Spinal cord (tissue), 10 donors: ENCODE measurements at places on chromosomes 4 and X. TPM values are rescaled to one million over a fixed set of nuclear protein-coding genes. Genes with fewer than 3 reads are reported as not detected.

DNA sequence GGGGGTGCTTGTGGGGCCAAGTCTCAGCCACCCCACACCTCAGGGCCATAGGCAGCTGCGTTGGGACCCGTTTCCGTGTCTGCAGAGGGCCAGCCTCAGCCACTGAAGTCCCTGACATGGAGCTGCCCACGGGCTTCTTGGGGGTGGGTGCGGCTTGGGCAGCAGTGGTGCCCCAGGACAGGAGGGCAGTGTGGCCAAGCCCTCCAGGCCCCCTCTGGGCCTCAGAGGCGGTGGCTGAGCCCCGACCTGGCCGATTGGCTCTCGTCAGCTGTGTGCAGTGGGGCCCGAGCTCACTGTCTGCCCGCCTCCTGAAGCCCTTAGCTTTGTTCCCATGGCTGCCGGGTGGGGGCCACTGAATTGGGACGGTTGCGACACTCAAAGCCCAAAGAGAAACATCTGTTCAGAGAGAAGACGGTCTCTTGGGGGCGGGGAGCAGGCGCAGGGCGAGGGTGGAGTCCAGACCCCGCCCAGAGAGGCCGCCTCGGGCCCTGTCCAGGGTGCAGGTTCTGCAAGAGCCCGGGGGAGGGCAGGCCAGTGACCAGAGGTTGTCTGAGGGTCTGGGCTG is 9.1 kb downstream of the FGFR3 start:
- no peak for DNase-seq

DNA sequence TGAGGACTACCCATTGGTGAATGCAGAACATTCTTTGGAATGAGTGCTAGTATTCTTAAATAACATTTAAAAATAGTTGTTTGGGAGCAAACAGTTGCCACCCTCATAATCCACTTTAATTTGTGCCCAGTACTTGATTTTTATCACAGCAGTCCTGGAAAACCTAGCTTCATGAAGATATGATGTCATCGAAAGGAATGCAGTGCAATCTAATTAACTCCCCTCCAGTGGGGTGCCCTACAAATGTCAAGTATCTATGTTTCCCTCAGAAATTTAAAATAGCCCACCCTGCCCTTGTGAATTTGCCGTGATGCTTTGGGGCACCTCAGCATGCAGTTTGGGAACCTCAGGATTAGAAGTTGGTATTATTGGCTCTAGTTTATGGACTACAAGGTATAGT is 5.4 kb downstream of the RAB9A start:
- no peak for DNase-seq

DNA sequence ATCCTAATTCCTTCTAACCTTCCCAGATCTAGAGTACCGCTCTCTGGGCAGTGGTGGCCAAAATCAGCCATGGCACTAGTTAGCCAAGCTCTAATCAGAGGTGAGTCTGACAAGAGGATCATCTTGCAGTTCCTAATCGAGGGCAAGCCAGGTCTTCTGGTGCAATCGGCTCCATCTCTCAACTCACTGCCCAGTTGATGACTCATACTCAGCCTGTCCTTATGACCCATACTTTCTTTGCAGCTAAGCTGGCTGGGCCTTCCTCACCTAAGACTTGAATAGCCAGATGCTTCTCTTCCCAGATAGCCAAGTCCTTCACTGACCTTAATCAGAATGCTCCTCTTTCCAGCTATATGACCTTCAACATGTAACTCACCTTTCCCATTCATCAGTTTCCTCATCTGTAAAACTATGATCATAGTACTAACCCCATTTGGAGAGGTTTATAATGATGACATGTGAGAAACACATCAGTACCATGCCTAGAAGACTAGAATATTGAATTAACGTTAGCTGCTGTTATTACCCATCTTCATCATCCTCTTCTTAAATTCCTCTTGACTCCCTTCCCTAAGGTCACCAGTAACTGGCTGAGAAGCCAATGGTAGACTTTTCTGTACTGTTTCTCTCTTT is 57.1 kb downstream of the RELL1 start:
- DNase-seq: no peak

DNA sequence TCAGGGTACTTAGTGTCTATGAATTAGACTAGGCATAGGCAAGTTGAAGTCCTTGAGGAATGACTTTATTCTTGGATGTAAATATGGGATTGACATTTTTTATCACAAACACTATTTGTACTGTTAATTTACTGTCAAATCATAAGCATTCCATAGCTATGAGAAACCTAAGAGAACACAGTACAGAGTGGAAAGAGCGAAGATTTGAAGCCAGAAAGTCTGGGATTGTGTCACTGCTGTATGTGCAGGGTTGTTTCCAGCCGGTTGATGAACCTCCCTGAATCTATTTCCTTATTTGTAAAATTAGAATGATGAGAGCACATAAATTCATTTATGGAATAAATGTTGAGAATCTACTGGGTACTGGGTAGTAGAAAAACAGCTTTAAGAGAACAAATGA is 14.4 kb upstream of the KLHL5 start:
- no peak for DNase-seq

GRCh38 chr4:95534032-95534431 is 14.7 kb downstream of the UNC5C start:
- no peak for DNase-seq

GRCh38 chr4:182089326-182089725 is 153.9 kb upstream of the TENM3 start:
- DNase-seq: no peak

DNA sequence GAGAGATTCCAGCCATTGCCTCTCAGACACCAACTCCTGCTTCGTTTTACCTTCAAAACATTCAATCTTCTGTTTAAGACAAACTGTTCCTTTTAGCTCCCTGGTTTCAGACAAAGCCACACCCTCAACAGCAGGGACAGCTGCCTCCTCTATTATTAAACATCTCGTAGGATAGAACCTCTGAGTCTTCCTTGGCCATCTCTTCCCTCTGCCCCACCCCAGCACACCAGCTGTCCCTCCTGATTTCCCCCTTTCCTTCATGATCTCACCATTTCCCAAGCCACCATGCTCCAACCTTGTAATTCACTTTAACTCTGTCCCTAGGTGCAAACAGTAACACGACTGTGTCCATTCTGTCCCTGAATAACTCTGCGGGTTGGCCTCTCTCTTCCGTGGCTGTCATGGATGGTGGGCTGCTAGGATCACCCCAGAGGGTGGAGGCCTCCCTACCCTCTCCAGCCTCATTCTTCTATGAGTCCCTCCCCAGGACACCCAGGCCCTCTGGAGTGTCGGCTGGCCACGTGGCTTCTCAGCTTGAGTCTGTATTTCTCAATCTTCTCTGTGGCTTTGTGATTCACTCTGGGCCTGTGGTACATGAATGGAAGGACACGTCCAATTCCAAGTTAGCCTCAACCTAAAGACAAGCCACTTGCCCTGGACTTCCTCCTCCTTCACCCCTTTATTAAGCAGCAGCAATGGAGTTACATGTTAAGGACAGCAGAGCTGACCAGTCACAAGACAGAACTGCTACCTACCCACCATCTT is 349.9 kb downstream of the FBXW7 start:
- DNase-seq: no peak

DNA sequence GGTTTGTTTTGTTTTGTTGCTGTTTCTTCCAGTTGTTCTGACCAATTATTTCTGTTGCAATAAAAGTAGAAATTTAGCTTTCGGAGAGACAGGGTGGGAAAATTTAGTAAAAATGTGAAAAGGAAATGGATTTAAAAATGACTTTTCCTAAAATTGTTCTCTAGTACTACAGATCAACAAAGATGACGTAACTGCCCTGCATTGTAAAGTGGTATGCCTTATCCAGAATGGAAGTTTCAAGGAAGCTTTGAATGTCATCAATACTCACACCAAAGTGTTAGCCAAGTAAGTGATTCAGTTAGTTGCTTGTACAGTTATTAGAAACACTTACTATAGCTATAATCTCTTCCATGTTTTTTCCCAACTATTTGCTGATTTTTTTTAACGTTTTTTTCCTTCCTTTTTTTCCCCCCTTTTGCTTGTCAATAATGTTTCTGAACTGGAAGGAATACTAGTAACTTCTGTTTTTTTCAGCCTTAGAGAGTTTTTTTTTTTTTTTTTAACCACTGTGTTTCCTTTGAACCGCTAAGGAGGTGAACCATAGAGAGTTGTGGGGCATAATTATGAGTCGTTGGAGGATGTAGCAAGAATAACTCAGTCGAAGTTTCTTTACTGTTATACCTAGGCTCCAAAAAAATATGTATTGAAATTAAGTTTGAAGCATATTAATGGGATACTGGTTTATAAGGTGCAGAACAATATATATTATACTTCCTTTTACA is 2.2 kb downstream of the SRP72 start:
- no peak for DNase-seq

DNA sequence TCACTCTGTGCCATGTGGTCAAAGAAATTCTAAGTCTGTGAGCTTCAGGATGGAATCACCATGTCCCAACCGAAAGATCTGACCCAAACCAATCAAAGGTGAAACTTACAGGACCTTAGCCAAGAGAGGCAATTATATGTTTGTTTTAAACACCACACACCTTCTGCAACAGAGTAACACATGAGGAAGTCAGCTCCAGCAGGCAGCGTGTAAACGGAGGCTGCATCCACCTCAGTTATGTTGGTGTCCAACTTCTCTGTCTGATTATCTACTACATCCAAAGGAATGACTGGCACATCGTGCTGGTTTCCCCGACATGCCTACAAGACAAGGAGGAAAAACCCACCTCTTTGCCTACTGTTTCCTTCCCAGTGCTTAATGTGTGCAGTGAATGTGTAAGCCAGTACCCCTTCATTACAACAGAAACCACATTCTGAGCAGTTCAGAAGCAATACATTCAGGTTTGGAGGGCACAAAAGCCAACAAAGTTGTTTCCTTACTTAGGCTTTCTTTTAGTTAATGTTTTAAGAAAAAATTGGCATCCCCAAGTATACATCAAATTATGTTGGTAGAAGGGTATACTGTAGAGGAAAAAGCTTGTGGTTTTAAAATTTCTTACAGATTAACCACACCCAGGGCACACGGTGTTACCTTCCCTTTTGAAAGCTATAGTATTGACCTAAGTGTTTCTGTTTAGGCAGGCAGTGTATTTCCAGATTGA is 12.4 kb downstream of the CASP6 start:
- DNase-seq: no peak

GRCh38 chr4:114674080-114674479 is 75.5 kb downstream of the UGT8 start:
- DNase-seq: no peak

GRCh38 chr4:129043523-129043922 is 49.8 kb downstream of the SCLT1 start:
- DNase-seq: peak; percentile 19

GRCh38 chr4:188660796-188661195 is 521.6 kb downstream of the TRIML1 start:
- no peak for DNase-seq

GRCh38 chr4:139666735-139667281 is 1.2 kb downstream of the MGST2 start:
- no peak for DNase-seq

DNA sequence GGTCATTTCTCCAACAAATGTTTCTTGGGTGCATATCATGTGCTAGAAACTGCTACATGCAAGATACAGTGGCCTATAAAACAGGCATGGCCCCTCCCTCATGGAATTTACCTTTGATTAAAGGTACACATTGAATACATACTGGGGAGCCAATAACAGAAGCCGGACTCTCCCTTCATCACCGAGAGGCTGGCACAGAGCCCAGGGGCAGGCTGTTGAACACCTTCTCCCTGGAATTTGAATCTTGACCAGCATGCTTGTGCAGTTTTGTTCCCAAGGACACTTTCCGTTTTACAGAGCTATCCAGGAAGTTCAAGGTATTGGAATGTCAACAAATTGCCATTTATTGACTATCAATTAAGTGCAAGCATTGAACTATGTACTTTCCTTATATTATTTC is 33.2 kb downstream of the PPARGC1A start:
- no peak for DNase-seq

DNA sequence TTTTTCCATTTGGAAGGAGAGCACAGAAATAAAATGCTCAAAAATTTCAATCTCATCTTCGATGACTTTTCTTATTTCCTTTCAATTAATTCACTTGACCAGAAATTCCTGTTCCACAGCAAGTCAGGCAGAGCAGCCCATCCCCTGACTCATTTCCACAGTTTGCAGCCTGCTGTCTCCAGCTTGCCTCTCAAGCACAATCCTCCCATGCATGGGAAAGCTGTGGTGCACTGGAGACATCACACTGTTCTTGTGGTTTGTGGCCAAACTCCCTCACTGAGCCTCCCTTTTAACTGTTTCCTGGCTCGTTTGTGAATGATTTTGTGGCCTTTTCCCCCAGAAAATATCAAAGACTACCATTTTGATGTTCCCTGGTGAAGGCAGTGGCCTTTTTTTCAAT is 114.0 kb upstream of the ENPEP start:
- peak; percentile 12 for DNase-seq

DNA sequence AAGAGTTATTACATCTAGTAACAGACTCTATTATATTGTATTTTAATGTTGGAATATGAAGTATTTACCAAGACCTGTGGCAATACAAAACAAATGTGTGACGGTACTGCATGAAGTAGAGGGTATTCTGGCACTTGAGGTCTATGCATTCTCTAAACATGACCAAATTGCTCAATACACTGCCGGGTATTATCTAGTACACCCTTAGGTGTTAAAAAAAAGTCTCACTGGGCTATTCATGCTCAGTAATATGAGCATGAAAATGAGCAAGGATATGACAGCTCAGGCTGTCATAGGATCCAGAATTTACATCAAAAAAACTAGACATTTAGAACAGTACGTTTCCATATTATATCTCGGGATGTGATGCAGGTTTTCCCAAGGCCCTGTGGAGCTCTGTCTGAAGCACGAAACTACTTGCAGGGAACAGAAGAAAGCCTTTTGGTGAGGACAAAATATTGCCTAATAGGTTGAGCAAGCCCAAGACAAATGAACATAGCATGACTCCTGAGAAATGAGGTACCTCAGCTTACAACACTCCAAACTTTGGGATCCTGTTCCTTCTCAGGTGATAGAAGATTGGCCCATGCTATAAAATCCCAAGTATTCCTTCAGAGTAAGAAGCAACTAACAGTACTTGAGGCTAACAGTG is 74.1 kb upstream of the MAOA start:
- no peak for DNase-seq

DNA sequence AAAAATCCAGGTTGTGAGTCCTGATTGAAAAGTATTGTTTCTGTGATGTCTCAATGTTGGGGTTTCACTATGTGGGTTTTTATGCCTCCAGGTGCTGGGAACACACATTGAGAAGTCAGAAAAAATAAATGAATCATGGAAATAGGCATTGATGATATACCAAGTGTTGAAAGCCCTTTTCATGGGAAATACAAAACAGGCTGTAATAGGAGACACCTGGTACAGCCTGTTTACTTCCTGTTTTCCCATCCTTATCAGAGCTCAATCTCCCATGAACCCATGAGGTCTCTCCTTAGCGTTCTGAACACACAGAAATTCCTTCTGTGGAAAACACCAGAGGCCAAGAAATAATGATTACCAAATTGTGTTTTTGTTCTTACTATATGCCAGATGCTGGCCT is 106.3 kb upstream of the BOD1L1 start:
- DNase-seq: no peak

- no peak for DNase-seq
Observed at GRCh38 chr4:147548256-147548655, 67.4 kb downstream of the EDNRA start.

GRCh38 chr4:152572417-152573086 is 36.7 kb upstream of the FBXW7 start:
- no peak for DNase-seq

GRCh38 chrX:9369802-9370291 is 95.0 kb upstream of the TBL1X start:
- no peak for DNase-seq

The ABCG2 gene
- total RNA-seq: 64.2 TPM

The RAB33A gene
- total RNA-seq: 23.6 TPM

The RPS6KA6 gene
- total RNA-seq: 14.1 TPM

The ADGRG2 gene
- total RNA-seq: 4.5 TPM

The ZMAT1 gene
- total RNA-seq: 14.8 TPM

The CENPU gene
- total RNA-seq: 12.0 TPM

The ADAM29 gene
- 1.4 TPM for total RNA-seq

The NEUROG2 gene
- total RNA-seq: 1.0 TPM

The NLGN4X gene
- total RNA-seq: 17.5 TPM
